ENCODE measurements at places on chromosomes 3 and 15.

GRCh38 chr3:177141471-177141870, 55.8 kb downstream of the TBL1XR1 start:
- DNase-seq, result no peak

DNA sequence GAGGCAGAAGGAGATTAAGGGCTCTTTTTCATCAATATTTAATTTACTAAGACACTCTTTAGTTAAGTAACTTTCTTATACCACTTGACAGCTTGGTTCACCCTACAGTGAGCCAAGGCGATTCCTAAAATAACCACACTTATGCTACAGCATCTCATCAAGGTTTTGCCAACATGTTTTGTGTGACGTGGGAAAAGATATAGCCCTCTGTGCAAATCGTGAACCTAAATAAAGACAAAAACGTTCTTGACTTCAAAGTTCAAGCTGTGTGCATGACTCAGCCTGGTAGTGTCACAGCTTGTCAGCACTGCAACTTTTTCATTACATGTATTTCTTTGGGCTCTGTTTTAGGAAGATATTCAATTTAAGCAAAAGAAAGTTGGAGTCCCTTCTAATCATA, 297.0 kb upstream of the EPHA3 start:
- no peak for DNase-seq

GRCh38 chr3:133610031-133610430, 36.5 kb downstream of the CDV3 start:
- DNase-seq, result no peak

GRCh38 chr15:44971036-44971435, 14.5 kb downstream of the TERB2 start:
- DNase-seq, result no peak

GRCh38 chr3:78994174-78995027, 773.4 kb downstream of the ROBO1 start:
- no peak for DNase-seq

GRCh38 chr15:66961407-66961884, 104.0 kb upstream of the SMAD3 start:
- no peak for DNase-seq
